Stimulated activated CD8-positive, alpha-beta memory T cell treated with anti-CD3 and anti-CD28 coated beads, Interleukin-15, amount 100 ng/mL, for 4 hours (primary cell): ENCODE measurements at places on chromosomes 3 and 15.

DNA sequence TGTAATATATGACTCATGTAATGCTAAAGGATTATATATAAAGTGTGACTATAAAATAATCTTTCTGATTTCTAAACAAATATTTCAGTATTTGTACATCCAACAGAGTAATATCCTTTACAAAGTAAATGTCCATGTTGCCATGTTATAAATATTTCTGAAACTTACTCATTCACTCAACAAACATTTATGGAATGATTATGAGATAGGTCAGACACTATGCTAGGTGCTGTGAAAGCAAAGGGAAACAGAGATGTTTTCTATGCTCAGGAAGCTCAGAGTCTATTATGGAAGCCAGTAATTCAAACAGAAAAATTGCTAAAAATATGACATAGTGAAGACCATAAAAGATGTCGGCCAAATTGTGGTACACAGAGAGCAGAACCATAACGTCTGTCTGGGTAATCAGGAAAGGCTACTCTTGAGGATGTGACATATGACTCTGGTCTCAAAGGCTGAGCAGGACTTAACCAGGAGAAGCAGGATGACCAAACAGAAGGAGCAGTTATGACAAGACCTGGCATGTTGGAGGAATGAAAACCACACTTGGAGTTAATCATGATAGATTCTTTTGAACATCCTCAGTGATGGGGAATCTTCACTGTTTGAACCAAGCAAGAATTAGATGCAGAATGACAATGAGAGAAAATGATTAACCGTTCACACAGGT, 39.0 kb upstream of the MYO5C start:
- no peak for DNase-seq

- DNase-seq: no peak
These were observed 19.5 kb downstream of the ISG20 start for GRCh38 chr15:88658070-88658965.

DNA sequence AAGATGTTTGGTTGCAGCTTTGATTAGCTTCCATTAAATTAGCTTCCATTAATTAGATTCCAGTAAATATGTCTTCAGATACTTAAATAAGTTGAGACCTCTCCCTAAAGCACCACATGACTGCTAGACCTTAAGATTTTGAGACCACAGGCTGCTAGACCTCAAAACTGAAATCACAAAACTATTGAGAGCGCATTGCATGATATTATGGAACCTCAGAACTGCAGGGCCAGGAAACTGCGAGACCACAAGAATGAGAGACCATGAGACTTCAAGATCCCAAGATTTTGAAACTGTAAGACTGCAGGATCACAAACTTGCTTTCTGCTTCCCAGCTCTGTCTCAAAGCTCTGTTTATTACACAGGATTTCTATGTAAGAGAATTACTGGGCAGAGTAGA, 87.4 kb downstream of the TRIM42 start:
- no peak for DNase-seq

DNA sequence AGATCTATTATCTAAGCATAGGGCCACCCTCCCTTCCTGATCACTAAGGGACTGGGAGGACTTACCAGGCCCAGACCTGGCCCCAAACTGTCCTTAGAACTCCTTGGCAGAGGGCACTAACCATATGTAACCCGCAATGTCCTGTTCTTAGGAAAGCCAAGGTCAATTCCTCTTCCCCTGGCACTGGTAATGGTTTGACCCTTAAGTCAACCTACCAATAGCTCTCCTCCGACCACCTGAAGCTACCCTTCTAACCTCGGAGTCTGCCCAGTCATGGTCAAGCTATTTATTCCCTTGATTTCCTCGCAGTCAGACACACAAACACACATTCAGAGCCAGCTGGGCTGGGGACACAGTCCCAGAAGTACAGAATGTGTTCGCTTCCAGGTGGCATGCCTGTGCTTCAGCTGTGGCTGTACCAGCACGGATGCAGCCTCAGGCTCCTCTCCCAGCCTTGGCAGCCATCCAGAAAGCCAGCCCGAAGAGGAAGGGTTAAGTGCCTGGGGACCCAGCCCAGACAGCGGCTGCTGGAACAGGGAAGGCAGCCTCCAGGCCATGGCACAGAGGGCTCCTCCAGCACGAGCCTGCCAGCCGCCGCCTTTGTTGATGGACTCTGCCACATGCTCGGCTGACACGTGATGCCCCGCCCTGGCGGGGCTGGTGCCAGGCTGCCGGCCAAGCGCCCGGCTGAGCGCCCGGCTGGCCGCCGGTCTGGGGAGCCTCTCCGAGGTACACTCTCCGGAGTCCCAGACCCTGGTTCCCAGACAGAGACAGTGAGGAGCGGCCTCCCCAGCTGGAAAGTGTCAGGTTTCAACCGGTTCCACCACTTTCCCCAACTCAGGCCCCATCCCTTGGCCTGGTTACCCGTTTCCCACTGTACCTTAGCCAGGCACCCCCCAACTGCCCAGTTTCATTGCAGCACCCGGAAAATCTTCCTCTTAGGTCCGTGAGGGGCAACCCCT, 5.5 kb downstream of the BMF start:
- no peak for DNase-seq

DNA sequence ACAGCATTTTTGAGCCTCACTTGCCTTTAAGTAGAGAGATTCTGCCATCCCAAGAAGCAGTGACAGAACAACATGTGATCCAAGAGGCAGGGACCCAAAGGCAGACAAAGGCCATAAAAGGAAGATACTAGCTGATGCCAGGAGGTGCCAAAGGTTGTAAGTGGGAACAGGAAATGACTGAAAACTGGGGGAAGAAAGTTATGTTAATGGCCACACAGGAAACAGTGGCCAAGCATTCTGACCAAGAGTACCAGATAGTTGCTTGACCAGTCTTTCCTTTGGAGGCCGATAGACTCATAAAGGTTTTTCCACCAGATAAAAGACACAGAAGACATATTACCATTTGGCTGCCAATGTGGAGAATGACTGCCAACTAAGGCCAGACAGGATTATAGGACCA, 274.5 kb upstream of the PEX5L start:
- DNase-seq: no peak

DNA sequence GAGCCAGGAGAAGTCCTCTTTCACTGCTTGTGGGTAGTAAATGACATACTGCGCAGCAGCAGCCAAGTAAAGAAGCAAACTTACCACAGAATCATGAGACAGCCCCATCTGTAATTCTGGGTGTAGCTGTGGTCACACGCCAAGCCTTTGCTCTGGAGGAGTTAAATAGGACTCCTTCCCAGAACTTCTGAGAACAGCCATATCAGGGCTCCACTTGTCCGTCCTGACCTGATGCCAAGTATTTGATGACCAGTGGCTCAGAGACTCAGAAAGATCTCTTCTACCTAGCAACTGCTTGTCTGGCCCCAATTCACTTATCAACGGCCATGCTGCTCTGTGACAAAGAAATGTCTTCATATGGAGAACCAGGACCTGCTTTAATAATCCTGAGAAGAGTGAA, 20.6 kb upstream of the GOLIM4 start:
- no peak for DNase-seq

DNA sequence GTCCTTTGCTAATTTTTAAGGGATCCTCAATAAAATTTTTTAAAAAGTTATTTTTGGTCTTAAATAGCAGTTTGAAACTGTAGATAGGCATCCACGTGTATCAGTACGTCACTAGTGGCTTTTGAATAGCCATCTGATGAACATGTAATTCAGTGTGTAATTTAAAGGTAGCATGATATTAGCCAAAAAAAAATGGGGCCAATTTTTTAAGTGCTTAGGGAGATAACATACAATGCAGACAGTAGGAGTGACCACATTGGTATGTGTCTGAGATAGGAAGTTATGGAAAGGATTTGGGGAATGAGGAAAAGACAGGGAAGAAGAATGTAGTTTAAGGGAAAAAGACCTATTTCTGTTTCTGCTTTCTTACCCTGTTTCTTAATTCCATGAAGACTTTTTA, 2.5 kb downstream of the AP4E1 start:
- no peak for DNase-seq

- DNase-seq: no peak
These were observed 1090.9 kb downstream of the TBL1XR1 start for GRCh38 chr3:176106380-176106779.

DNA sequence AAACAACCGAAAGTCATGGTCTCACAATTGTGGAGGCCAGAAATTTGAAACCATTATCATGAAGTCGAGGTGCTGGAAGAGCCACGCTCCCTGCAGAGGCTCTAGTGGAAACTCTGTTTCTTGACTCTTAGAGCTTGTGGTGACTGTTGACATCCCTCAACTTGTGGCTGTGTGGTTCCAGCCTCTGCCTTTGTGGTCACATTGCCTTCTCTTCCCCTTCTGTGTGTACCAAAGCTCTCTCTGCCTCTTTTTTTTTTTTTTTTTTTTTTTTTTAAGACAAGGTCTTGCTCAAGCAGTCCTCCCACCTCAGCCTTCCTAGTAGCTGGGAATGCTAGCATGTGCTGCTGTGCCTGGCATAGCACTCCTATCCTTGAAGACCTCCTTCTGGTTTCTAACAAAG, 48.7 kb upstream of the CRTC3 start:
- DNase-seq: peak; percentile 4
